ENCODE measurements at places on chromosomes 12 and 14. TPM values are rescaled to one million over a fixed set of nuclear protein-coding genes. Genes with fewer than 3 reads are reported as not detected.

CCDC196 gene
- not detected for total RNA-seq

MORN3 gene
- total RNA-seq = 0.25 TPM

PRKD1 gene
- total RNA-seq = 5.8 TPM

DNA sequence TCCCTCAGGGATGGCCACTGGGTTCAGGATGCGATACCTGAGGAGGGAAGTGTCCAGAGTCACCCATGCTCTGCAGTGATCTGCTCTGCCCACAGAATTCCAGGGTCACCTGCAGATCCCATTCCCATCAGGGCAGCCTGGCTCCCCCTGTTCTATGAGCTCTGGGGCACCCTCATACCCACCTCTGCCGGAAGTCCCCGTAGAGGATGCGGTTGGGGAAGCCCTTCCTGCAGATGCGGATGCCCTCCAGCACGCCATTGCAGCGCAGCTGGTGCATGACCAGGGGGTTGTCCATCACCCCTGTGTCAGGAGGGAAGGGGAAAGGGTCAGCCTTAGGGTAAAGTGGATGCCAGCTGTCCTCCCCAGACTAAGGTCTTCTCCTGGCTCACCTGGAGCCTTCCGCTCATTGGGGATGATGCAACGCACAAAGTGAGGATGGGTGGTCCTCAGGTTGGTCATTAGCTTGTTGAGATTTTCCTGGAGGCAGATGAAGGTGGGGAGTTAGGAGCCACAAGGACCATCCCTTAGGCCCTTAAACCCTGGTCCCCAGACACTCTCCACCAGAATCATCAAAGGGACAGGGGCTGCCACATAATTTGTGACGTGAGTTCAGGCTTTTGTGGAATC lies 11.2 kb downstream of the MYH6 start:
- DNase-seq = no peak

DNA sequence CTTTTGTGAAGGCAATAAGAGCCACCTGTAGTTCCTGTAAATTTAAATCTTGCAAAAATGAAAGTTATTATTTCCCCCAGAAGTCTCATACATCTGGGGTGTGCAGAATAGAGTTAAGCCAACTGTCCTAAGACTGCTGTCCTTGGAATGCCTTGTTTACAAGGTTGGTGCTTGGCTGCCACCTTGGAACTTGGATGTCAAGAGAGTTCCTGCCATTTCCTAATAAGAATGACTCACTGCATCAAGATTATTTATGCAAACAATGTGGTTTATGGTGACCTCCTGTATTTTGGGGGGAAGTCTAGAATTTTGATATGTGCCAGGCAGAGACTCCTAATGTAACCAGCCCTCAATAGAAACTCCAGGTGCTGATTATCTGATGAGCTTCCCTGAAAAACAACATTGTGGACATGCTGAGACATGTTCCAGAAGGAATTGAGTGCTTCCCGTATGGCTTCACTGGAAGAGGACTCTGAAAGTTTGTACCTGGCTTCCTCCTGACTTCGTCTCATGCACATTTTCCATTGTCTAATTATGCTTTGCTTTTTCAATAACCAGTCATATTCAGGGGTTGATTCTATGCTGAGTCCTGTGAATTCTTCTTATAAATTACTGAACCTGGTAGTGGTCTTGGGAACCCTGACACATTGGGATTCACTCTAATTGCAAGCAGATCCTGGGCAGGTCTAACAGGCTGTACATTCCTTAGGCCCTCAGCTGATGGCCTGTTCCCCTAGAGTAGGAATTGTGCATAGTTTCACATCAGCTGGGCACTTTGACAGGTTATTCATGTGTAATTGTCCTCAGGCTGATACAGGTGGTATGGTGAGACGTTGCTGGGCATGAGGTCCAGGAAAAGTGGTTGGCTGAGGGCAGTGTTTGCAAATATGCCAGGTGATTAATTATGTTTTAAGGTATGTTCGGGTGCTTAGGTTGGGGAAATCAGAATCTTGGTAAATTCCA lies 1370.7 kb upstream of the TMEM132C start:
- DNase-seq = peak; percentile 28

- DNase-seq = no peak
Measured at GRCh38 chr12:65511912-65512311, 233.4 kb downstream of the MSRB3 start.

GRCh38 chr14:70808416-70809224 lies 693 bp downstream of the MAP3K9 start:
- DNase-seq = peak; percentile 50

Data from M059J (cell line).